RWPE1 (cell line): ENCODE measurements at places on chromosomes 1 and 21.

- no peak for DNase-seq
Measured at GRCh38 chr1:79040424-79041082, 34.0 kb upstream of the ADGRL4 start.

DNA sequence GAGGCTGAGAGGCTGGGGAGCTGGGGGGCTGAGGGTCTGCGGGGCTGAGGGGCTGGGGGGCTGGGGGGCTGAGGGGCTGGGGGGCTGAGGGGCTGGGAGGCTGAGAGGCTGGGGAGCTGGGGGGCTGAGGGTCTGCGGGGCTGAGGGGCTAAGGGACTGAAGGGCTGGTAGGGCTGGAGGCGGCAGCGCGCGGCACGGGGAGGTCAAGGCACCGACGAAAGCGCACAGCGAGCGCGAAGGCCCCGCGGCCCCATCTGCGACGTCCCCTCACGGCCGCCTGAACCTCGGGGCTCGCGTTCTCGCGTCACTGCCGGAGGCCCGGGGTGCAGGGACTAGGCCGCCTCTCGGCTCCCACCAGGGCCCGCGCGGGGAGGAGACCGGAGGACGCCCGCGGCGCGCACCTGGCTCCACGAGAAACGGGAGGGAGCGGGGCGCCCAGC is 356 bp downstream of the INTS11 start:
- no peak for DNase-seq

DNA sequence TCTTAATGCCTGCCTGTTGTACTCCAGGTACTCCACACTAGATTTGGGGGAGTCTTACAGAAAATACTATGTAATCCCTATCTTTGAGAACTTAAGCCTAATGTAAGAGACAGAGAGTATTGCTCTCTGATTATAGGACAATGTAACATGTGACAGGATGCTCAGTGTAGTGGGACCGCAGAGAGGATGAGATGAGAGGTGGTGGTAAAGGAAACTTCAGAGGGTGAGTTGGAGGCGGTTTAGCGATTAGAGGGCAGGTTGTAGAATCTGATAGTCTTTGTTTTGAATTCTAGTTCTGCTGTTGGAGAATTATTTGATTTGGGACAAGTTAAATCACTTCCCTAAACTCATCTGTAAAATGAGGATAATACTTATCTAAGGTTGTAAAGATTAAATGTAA is 5.4 kb downstream of the SOAT1 start:
- no peak for DNase-seq

GRCh38 chr1:60874718-60875117 is 207.6 kb upstream of the NFIA start:
- DNase-seq: peak; percentile 56

- no peak for DNase-seq
Measured at GRCh38 chr1:67614511-67614934, 70.5 kb upstream of the GADD45A start.
